ENCODE measurements at places on chromosomes 4 and X.

- DNase-seq: no peak
Measured at GRCh38 chrX:145673841-145674240, 143.8 kb upstream of the SLITRK2 start.

DNA sequence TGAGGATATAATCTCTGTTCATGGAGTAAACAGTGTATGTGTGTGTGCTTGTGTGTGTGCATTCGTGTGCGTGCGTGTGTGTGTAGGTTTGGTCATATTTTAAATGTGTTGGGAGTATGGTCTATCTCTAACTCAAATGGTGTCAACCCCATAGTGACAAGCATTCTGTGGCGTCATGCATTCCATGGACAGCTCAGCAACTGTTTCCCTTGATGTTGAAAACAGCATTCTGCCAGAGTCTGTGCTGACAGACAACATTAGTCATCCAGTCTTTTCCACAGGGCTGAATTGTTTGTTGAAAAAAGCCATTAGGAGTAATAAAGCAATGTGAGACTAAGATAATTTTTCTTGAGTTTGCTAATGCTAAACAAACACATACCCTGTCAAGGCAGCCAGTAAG, 706.6 kb downstream of the PCDH19 start:
- no peak for DNase-seq

DNA sequence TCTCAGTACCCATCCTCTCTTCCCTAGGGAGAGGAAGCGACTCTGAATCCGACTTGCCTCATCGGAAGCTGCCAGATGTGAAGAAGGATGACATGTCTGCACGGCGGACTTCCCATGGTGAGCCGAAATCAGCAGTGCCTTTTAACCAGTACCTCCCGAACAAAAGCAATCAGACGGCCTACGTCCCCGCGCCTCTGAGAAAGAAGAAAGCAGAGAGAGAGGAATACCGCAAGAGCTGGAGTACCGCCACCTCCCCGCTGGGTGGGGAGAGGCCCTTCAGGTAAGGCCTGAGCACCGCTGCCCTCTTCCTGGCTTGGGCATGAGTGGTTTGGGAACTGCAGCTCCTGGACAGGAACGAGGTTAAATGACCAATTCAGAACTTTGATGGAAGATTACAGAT, 81.2 kb downstream of the LIMCH1 start:
- DNase-seq: no peak

DNA sequence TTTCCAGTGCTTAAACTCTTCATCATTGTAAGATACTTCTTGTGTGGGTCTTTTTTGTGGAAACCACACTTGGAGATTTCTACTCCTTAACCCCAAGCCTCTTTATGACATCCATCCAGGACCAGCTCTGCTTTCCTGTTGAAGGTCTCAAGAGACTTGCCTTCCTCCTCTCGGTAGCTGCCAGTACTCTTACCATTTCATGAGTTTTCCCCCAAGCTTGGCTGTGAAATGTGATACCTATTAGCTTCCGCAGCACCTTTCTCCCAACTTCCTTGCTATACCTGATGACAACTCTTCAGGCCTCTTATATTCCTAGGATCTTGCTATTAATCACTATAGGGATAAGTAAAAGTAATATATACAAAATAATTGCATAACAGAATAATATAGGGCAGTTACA, 1.9 kb upstream of the DCK start:
- DNase-seq: no peak

DNA sequence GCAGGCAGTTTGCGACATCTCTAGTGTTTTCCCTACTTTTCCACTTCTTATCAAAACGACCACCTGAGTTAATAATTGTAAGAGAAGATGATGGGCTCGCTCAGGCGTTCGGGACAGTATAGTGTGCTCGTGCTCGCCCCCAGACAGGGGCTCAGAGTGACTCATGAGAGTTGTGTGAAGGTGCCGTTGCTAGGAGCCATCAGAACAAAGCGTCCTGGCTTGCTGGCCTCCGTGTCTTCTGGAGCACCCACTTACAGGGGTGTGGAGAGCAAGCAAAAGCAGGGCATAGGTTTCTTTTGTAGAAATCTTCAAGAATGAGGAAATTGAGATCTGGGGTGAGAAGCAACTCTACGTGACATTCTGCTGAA, 73.0 kb upstream of the ADGRG2 start:
- DNase-seq: no peak

- no peak for DNase-seq
Measured at GRCh38 chr4:5206016-5206790, 154.9 kb downstream of the STK32B start.

- no peak for DNase-seq
Measured at GRCh38 chrX:16592194-16592770, 57.7 kb upstream of the S100G start.

GRCh38 chr4:73593631-73594241, 26.5 kb downstream of the RASSF6 start:
- no peak for DNase-seq

- DNase-seq: no peak
Measured at GRCh38 chrX:12977761-12978204, 2.9 kb downstream of the TMSB4X start.

DNA sequence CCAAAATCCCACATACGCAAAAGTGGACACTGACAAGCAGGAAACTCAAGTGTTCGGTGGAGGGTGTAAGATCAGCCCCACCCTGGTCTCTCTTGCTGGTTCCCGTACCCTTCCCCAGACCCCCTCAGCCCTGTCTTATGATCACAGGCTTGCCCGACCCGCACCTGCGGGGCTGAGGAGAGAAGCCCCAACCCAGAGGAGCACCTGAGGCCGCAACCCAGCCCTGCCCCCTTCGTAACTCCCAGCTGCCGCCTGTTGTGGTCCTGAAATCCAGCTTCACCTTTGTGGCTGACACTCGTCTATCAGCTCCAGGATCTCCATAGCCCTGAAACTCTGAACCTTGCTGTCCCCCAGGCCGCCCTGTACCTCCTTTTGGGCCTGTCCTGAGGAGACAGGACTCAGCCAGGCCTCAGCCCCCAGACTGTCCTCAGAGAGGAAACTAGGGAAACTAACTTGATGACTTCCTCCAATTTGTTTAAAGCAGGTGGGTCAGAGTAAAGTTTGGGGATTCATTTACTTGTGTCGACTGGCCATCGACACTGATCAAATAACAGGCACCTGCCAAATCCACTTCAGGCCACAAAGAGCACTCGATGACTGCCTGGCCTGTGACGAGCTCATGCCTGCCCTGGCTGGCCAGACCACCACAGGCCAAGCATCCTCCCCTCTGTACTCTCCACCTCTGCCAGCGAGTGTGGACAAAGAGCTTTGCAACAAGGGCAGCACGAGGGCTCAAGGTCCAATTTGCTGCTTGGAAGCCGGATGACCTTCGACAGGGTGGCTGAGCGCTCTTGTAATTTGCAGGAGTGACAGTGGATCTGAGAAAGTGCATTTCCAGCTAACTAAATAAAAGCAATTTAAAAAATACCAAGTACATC, 19.3 kb downstream of the DCTD start:
- DNase-seq: no peak

- no peak for DNase-seq
Measured at GRCh38 chr4:185847352-185848097, 35.5 kb upstream of the SORBS2 start.

DNA sequence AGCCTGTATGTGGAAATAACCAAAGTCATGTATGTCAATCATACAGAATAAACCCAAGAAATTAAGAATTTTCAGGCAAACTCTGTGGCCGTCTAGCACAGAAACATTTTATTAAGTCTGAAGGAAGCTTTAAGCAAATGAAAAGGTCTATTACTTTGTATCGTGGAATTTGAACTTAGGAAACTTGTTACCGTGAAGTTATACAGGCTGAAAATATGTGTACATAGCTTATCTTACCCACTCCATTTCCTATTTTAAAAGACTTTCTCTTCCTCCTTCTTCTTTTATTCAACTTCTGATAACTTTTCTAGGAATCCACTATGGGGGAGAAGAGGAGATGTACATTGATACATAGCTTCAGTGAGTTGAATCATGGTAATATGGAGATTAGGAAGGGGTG, 108.3 kb downstream of the AGTR2 start:
- DNase-seq: no peak

DNA sequence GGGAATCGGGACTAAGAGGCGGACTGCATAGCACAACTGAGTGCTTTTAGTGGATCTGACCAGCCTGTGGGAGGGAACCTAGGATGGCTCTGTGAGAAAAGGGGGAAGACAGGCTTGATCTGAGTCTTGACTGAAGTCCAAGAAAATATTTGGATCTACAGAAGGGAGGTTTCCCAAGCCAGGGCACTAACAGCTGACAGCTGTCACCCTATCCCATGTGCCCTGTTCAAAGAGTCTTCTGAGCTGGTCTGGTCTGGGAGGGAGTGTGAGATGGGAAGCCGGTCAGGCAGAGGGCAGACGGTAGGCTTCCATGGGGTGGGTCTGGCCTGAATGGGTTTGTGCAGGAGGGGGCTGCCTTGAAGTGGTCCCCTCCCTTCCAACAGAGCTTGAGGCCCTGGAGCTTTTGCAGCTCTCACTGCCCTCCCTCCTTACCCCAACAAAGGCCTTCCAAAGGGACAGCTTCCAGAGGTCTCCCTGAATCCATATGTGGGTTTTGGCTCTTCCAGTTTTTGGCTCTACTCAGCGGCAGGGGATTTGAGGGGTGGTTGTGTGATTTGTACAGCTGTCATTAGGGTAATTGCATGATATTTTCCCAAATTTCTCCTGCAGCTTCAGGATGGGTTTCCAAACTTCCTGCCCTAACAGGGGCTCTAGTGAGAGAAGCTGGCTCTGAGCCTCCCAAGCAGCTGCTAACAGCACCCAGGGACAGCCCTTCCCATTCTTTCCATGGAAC, 643.7 kb downstream of the BCOR start:
- no peak for DNase-seq

GRCh38 chrX:150542846-150543229, 25.6 kb upstream of the MTM1 start:
- DNase-seq: no peak

DNA sequence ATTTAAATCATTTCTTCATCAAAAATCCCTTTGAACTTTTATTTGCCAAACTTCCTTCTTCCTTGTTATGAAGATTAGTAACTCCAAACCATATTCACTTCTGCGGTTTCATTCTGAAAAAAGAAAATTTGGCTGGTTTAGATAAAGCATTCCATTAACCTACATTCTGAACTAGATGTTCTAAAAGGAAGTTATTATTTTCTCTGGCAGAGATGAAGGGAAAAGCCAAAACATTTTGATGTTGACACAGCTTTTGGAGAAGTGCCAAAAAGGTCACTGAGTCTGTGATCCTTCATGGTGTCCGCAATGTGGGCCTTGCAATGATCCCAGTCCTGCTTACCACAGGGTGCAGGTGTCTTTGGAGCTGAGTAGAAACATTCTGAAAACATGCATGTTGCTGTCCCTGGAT, 36.0 kb downstream of the CXCL8 start:
- no peak for DNase-seq

GRCh38 chr4:95289028-95289634, 259.6 kb downstream of the UNC5C start:
- no peak for DNase-seq

DNA sequence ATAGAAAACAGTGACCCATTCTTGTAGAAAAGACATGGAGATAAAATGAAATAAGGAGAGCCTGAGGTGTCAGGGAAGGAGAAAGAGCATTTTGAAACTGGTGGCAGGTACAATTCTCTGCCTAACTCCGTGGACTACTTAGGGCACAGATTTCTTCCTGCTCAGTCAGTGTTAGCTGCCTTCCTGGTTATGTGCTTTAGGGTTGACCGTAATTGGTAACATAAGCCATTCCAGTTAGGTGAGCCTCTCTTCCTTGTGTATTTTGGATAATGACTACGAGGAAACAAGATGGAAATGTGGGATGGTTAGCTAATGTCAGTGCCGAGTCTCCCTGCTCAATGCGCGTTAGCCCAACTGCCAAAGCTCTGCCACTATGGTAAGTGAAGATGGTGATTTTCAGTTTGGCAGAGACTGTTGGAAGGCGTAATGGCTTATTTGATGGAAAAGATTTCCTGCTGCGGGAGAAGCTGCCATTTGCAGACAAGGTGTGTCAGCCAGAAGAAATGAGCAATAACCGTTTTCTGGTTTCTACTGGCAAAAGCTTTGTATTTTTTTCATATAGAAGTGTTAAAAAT, 174.1 kb downstream of the CBR4 start:
- DNase-seq: no peak

DNA sequence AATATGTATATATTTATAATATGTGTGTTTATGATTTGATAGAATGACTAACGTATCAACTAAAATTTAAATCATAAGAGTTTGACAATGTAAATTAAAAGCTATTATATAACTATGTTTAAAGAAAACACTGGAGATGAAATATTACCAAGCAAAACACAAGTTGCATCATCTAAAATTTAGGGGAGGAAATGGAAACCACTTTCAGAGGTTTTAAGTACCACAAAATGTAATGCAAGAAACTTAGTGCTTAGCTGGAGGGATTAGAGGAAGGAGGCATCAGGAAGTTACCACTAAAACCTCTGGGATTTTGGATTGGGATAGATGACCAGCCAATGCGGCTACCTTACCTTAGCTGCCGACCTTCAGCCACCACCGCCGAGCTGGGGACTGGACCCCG, 1192.1 kb upstream of the PRKX start:
- no peak for DNase-seq

GRCh38 chr4:151117371-151117962, 18.0 kb downstream of the RPS3A start:
- no peak for DNase-seq

DNA sequence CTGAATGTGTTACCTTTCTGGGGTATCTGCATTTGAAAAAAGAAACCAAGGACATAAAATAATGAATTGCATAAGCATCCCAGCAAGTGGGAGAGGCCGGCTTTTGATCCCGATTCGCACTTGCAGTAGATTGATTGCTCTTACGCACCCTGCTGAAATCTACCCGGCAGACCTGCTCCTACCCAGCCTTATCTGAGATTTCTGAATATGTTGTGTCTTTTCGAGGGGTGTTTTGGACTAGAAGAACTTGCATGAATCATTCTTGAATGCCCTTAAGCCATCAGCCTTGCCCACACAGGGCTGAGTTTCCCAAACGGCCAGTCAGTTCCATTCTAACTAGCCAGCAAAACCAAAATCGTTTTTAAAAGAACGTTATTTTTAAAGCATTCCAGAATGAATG, 174.4 kb upstream of the BCOR start:
- no peak for DNase-seq

- DNase-seq: no peak
Measured at GRCh38 chr4:41258783-41259182, 2.1 kb downstream of the UCHL1 start.

DNA sequence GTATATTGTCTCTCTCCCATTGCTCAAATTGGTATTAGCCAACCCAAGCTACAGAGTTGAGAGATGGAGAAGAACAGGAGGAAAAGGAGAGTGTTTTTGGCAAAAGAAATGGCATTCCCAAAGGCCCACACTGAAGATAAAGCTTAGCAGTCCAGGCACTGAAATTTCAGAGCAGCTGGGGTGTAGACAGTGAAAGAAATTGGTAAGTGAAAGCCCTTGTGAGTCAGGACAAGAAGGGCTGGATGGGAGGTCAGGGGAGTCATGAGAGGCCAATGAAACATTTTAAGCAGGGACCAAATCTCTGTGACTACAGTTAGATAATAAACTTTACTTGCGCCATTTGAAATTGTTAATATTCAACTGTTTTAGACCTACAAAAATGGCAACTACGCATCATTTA, 177.7 kb downstream of the ADAMTS3 start:
- no peak for DNase-seq

GRCh38 chr4:186030795-186031194, 38.2 kb upstream of the TLR3 start:
- no peak for DNase-seq
